ENCODE measurements at places on chromosomes 16 and 17.

DNA sequence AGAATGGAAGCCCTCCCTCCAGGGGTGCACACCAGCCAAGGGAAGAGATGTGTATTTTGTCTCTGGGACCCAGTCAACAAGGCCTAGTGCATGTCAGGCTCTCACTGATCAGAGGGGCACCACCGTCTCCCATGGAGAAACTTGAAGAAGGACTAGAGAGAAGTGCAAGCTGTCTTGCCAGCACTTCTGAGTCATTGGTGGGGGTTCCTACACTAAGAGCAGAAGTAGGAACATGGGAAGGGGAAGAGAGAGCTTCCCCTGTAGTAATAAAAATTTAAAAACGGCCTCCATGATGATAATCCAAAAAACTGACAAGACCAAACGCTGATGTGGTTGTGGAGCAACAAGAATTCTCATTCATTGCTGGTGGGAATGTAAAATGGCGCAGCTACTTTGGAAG is 46.3 kb downstream of the DYNLRB2 start:
- no peak for DNase-seq

- no peak for DNase-seq
Observed at GRCh38 chr17:8153031-8153451, 837 bp upstream of the PER1 start.

DNA sequence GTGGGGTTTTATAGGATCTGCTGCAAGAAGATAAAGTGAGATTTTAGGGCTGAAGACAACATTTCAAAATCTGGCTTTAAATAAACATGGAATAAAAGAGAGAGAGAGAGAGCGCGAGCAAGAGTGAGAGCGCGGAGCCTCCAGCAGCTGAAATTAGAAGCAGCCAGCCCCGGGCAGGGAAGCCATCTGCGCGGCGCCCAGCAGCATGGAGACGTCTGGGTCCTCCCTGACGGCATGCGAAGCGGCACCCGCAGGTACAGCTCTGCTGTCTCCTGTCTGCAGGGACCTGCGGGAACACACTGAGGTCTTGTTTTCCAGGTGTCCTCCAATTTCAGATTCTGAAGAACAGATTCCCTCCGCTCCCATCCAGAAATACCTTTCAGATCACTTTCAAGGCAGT is 7.9 kb upstream of the BAIAP2 start:
- no peak for DNase-seq

DNA sequence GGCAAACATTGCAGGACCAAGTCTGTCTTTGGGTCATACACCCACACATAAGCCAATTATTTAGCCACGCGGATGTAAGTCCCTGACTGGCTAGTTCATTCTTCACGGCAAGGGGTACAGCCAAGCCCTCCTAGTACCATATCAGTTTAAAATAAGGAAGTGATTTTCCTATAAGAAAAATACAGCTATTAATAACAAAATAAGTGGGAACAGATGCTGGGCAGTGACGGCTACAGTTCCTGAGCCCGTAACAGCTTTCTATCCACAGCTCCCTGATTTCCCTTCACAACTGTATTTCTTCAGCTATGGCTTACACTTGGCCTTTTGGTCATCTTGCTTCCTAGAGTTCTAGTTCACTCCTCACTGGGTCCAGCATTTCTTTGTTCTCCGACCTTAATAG is 542.4 kb upstream of the C16orf82 start:
- DNase-seq, result no peak

DNA sequence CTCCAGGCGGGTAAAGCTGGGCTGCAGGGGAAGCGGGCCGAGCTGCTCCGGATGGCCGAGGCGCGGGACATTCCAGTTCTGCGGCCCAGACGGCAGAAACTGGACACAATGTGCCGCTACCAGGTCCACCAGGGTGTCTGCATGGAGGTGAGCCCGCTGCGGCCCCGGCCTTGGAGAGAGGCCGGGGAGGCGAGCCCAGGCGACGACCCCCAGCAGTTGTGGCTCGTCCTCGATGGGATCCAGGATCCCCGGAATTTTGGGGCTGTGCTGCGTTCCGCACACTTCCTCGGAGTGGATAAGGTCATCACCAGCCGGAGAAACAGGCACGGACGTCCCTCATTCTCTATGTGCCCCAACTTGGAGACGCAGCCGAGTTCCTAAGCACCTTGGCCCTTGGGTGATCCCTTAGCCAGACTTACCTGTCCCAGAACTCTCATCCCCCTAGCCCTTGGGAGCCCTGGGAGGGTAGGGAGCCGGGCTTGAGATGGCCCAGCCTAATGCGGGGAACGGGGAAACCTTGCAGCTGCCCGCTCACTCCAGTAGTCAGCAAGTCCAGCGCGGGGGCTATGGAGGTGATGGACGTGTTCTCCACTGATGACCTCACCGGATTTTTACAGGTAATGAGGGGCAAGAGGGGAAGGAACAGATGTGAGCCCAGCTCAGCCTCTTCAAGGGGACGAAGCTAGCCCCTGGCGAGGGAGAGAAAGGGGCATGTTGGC is 806 bp downstream of the MRM1 start:
- no peak for DNase-seq

DNA sequence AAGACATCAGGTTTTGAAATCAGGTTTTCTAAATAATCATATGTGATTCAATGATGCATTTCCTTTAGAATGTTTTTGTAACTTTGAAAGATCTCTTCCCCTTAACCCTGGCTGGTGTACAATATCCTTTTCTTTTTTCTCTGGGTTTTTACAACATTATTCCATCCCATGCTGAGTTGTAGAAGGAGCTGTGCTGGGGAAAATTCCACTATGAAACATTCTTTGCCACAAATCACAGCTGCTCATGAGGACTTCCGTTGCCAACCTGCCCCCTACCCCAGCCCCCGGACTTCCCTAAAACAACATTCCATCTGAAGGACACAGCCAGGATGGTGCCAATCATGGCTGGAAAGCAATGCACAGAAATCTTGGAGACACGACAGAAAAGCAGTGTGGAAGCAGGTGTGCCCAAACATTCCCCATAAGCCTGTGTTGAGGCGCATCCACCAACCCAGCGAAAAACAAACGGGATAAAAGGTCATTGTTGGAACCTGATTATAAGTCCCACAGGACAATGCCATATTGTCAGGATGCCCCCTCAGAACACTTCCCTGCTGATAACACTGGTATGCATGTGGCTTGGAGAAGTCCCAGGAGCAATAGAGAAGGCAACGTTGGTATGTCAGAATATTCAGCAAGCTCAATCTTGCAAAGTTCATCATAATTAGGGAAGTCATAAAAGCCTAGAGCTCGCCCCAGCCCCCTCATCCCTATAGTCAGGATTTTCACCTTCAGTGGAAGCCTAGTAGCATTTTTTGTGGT is 475.0 kb downstream of the HS3ST3B1 start:
- DNase-seq, result no peak

DNA sequence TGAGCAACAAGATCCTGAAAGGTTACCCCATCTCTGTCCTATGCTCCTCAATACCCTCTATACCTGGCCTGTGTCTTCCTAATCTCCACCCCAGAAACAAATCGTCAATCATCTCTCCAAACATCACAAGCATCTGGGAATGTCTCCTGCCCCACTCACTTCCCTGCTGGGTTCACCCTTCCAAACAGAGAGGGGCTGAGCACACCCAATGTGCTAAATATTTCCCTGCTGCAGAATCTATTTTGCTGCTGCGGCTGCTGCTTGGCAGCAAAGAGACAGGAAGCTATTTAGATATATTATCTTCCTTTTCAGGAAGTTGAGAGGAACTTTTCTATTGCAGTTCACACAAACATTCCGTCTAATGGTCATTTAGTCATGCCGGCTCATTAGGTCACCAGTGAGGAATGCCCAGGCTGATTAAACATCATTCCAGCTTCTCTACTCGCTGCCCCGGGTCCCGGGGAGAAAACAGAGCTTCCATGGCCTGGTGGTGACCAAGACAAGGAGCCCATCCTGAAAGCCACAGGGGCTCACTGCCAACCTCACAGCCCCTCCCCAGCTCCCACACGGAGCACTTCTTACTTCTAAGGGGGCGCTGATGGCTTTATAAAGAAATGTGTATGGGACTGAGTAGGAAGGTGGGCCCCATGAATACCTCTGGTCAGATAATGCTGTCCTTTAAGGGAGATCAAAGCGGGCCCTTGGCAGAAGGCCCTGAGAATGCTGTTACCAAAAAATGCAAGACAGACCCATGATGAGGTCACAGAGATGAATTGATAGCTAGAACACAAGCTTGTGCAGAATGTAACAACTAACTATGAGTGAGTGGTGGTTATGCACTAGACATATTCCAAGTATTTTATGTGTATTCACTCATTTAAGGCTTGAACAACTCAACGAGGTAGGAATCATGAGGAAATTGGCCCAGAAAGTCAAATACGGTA is 218.3 kb downstream of the SOX9 start:
- DNase-seq, result no peak

- DNase-seq, result no peak
Observed at GRCh38 chr16:83051451-83051850, 424.7 kb downstream of the CDH13 start.

DNA sequence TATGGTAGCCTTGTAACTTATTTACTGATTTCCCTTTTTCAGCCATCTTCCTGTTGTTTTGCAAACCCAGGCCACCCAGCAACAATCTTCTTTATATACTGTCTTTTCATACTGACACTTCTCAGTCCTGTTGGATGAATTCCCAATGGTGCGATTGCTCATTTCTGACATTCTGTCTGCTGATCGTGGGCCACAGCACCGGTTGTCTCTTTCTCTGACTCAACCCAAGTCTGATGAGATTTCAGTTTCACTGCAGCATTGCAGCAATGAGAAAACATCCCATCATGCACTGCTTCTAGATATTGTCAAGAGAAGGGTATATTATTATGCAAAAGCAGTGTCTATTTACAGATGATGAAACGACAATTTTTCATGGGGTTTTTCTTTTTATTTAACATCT is 349.2 kb upstream of the HSBP1 start:
- DNase-seq, result no peak

GRCh38 chr17:1787301-1787902 is 25.5 kb downstream of the SERPINF1 start:
- no peak for DNase-seq

DNA sequence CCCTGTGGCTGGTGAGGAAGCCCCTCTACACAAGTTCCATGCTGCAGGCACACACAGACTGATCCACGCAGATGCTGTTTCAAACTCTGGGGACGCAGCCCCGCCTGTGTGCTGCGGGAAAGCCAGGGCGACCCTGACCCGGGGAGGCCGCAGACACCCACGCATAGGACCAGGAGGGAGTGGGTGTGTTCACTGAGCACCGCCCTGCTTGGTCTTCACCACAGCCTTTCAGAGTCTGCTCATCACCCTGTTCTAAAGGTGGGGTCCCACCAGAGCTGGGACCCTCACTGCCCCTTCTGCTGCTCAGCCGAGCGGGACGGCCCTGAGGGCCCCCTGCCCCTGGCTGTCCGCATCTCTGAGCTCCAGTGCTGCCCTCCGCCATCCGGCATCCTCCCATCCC is 7.5 kb downstream of the TSPAN10 start:
- DNase-seq, result no peak
